Esophagus squamous epithelium (tissue), 5 donors: ENCODE measurements at places on chromosomes 2 and 18.

- H3K36me3 ChIP-seq, result no peaks in the 10 kb centered on the region
- H3K27ac ChIP-seq, result peak overlapping the region; percentile 76
- H3K4me3 ChIP-seq, result no peak overlapping the region
Measured at GRCh38 chr2:36451512-36451911, 95.9 kb downstream of the CRIM1 start.

DNA sequence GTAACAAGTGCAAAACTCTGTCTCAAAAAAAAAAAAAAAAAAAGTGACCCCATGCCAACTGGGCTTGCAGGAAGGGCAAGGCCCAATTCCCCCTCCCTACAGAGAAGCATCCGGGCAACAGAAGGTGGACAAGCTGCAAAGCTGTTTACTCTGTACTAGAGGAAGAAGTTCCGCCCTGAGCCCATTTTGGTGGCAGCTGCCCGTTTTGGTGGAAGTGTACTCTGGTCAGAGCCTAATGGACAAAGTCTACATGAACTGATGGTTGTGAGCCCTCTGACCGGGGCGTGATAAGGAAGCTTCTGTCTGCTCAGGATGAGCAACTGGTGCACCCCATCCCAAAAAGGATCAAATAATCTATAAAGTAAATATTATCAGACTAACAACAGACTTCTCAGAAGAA is 65.0 kb downstream of the TRAPPC8 start:
- H3K27ac ChIP-seq, result no peak overlapping the region
- peaks cover 5% of the 10 kb centered on the region for H3K36me3 ChIP-seq
- no peak for DNase-seq
- H3K4me1 ChIP-seq, result no peaks in the 10 kb centered on the region
- H3K4me3 ChIP-seq, result no peak overlapping the region

- DNase-seq, result no peak
- no peaks in the 10 kb centered on the region for H3K27me3 ChIP-seq
- H3K4me1 ChIP-seq, result no peaks in the 10 kb centered on the region
- H3K36me3 ChIP-seq, result no peaks in the 10 kb centered on the region
Measured at GRCh38 chr18:13424363-13424762, 205.8 kb downstream of the LDLRAD4 start.

DNA sequence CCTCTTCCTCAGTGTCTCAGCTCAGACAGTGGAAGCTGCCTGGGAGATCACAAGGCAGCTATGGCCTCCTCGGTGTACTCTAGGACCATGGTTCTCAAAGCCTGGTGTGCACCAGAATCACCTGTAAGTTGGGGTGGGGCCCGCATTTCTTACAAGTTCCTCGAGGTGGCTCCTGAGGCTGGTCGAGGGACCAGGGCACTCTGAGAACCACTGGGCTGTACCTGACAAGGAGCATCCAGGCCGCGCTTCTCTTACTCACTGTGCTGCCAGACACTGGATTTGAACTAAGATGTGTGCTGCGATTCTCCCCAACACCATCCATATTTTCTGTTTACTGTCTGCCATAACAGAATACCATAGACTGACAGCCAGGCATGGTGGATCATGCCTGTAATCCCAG is 59.5 kb downstream of the DIPK1C start:
- no peak for DNase-seq
- H3K36me3 ChIP-seq, result no peaks in the 10 kb centered on the region
- H3K4me3 ChIP-seq, result no peak overlapping the region
- no peak overlapping the region for H3K27ac ChIP-seq
- no peaks in the 10 kb centered on the region for H3K27me3 ChIP-seq
- no peaks in the 10 kb centered on the region for H3K4me1 ChIP-seq

- H3K27me3 ChIP-seq, result no peaks in the 10 kb centered on the region
- H3K36me3 ChIP-seq, result no peaks in the 10 kb centered on the region
- peaks cover 6% of the 10 kb centered on the region for H3K4me1 ChIP-seq
- no peak for DNase-seq
Measured at GRCh38 chr2:207801259-207801658, 31.6 kb upstream of the FZD5 start.

DNA sequence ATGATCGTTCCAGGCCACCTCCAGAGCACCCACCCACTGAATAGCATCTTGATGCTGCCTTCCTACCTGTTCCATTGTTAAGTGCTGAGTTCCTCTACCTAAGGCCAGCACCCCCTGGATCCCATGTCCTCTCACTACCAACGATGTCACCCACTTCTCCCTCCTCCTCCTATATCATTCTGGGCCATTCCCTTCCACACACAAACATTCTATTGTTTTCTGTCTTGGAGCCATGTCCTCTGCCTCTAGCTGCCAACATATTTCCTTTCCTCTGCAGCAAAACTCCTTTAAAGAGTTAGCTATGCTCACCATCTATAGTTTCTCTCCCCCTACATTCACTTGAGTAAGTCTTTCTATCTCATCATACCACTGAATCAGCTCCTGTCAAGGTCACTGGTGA is 64.0 kb upstream of the ACKR3 start:
- no peaks in the 10 kb centered on the region for H3K4me1 ChIP-seq
- DNase-seq, result no peak
- no peak overlapping the region for H3K27ac ChIP-seq
- H3K36me3 ChIP-seq, result no peaks in the 10 kb centered on the region

DNA sequence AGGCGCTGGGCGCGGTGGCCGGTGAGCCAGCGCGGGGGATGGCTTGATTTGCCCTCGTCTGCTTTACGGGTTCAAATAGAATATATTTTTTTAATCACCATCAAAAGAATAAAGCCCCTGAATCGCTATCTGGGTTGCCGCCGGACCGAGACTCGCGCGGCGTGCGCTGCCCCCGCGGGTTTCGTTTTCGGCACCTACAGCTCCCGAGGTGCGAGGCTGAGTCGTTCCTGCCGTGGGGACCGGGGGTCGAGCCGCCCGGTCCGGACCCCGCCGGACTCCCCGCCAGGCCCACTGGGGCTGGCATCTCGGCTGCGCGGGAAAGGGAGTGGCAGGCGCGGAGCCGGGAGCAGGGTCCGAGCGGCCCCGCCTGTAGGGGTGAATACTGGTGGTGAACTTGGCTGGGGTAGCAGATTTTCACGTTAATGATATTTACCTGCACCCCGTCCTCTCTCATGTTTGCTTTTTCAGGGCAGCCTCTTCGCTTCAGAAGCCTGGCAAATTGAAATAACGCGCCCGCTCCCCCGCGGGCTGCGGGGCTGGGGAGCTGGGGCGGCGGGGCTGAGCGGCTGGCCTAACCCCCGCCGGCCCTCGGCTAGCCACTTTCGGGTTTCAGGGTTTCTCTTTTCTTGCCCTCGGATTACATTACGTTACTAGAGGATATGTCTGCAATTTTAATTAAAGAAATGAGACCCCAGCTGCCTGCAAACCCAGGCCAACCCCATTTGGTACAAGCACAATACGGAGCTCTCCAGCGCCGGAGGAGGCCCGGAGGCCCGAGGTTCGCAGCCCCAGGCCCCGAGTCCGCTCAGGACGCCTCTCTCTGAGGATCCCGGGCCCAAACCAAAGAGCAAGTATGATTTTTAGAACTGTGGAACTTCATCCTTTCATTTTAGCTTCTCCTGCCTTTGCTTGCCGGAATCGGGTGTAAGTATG is 1.7 kb upstream of the CELF4 start:
- DNase-seq, result no peak
- H3K4me3 ChIP-seq, result peak overlapping the region; percentile 66
- H3K27me3 ChIP-seq, result peaks cover 100% of the 10 kb centered on the region
- H3K4me1 ChIP-seq, result peaks cover 23% of the 10 kb centered on the region

DNA sequence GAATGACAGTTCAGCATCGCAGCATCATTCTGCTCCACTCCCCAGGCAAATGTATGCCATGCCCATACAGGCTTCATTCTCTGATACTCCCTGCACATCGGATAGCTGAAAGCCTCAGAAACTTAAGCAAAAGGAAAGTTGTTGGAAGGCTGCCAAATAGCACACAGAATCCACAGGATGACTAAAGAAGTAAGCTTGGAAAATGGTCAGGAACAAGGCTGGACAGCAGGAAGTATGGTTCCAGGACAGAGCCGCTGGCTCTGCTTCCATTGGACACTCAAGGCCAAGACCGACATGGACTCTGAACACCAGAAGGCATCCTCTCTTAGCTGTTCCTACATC is 256.5 kb downstream of the CDH20 start:
- no peaks in the 10 kb centered on the region for H3K27me3 ChIP-seq
- H3K4me1 ChIP-seq, result peaks cover 26% of the 10 kb centered on the region
- H3K4me3 ChIP-seq, result no peak overlapping the region
- no peak overlapping the region for H3K27ac ChIP-seq
- no peak for DNase-seq
- no peaks in the 10 kb centered on the region for H3K36me3 ChIP-seq

- H3K36me3 ChIP-seq, result no peaks in the 10 kb centered on the region
- peak; percentile 25 for DNase-seq
- H3K27ac ChIP-seq, result peak overlapping the region; percentile 99
Measured at GRCh38 chr2:238290091-238290509, 1.7 kb upstream of the PER2 start.

DNA sequence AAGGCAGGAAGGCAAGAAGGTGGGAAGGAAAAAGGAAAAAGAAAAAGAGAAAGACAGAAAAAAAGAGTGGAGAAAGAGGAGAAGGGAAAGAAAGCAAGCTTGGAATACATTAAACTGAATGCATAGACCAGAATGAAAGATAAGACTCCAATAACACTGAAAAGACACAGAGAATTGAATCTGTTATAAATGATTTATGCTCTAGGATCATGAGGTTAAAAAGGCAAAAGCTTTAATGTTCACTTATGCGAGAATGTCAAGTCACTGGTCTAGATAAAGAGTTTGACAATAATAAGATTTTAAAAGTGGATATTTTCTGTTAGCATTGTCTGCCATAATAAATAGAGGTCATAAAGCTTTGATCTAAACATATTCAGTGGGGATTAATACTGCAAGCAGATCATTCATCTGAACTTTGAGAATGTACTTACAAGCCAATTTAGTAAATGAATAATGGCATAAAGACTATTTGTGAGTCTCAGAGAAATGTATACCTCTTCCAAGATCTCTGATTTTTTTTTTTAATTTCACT is 1069.2 kb upstream of the SLC39A10 start:
- no peak overlapping the region for H3K27ac ChIP-seq
- no peak for DNase-seq
- H3K4me3 ChIP-seq, result no peak overlapping the region
- H3K27me3 ChIP-seq, result no peaks in the 10 kb centered on the region

DNA sequence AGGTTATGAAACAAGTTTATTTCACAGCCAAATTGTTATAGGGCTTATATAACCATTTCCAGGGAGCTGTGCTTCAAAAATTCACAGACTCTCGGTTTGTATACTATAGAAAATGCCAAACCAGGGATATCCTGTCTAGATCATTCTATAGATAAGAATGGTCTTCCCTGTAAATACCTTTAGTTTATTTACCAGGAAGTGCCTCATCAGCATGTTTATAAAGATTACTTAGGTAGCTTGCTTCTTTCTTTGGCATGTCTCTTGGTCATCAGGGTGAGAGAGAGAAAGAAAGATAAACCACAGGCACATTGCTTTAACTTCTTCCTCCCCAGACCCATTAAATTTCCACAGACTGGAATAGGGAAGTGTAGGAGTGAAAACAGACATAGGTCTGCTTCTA is 439.4 kb downstream of the SPAG16 start:
- no peak for DNase-seq
- H3K36me3 ChIP-seq, result no peaks in the 10 kb centered on the region
- H3K27me3 ChIP-seq, result no peaks in the 10 kb centered on the region
- no peak overlapping the region for H3K4me3 ChIP-seq
- no peak overlapping the region for H3K27ac ChIP-seq

DNA sequence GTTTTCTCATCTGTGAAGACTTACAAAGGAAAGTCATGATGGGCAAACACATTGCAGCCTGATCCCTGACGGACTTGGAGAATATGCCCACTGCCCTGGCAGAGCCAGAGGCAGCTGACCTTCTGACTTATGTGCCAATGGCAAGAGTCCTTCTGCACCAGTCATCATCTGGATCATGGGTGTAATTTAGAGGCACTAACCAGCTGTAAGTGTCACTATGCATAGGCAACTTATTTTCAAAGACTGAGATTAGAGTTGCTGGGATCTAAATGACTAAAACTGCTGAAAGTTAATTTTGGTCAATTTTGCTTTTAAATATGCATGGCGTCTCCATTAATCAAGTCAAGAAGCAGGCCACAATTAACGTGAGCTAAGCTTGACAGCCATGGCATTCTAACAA is 261.2 kb downstream of the BCL11A start:
- no peak overlapping the region for H3K27ac ChIP-seq
- peaks cover 56% of the 10 kb centered on the region for H3K4me1 ChIP-seq
- no peaks in the 10 kb centered on the region for H3K36me3 ChIP-seq
- no peak overlapping the region for H3K4me3 ChIP-seq

DNA sequence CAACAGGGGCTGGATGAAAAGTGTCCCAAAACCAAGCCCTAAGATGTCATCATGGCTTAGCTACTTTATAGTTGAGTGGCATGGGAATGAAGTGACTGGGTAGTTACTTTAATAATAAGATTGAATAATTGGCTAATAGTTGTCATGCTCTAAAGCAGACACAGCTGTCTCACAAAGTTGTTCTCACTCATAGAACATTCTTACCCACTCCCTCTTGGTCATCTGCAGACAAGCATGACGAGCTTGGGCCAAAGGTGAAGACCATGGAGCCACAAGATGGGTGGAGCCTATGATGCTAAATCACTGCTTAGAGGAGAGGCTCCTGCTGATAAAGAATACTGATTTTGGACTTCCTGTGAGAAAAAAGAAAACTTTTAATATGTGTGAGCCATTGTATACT is 62.4 kb upstream of the MMADHC start:
- H3K4me3 ChIP-seq, result no peak overlapping the region
- no peak overlapping the region for H3K27ac ChIP-seq
- no peaks in the 10 kb centered on the region for H3K27me3 ChIP-seq
- H3K4me1 ChIP-seq, result no peaks in the 10 kb centered on the region
- DNase-seq, result no peak
- H3K36me3 ChIP-seq, result no peaks in the 10 kb centered on the region
